Mesothelial cell of epicardium (in vitro differentiated cells): ENCODE measurements at places on chromosomes 6 and 20. TPM values are rescaled to one million over a fixed set of nuclear protein-coding genes. Genes with fewer than 3 reads are reported as not detected.
A peak's percentile ranks its signal among the peaks of the same experiment; 100 is the strongest.

DNA sequence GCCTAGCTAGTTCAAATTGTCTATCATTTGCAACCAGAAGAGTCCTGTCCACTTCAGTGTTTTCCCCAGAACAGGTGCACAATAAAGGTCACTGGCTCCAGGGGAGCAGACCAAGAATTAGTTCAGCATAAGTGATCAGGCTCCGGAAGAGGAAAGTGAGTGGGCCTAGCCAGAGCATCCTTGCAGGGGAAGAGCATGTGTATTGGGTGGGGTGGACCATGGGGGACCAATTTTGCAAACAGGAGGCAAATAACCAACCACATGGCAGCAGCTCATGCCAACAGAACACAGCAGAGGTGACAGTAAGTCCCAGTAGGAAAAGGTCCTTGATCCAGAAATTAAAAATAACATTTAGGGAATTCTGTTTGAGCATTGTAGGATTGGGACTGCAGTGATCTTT is 43.2 kb upstream of the CNR1 start:
- no peak for DNase-seq
- no peak overlapping the region for H3K27ac ChIP-seq
- H3K27me3 ChIP-seq = peaks cover 5% of the 10 kb centered on the region
- no peaks in the 10 kb centered on the region for H3K36me3 ChIP-seq
- no peak overlapping the region for H3K4me3 ChIP-seq

- no peak overlapping the region for H3K27ac ChIP-seq
- no peak for DNase-seq
- H3K4me1 ChIP-seq = no peaks in the 10 kb centered on the region
- H3K4me3 ChIP-seq = no peak overlapping the region
- H3K36me3 ChIP-seq = no peaks in the 10 kb centered on the region
These were observed 202.8 kb upstream of the CST7 start for GRCh38 chr20:24746351-24746685.

- peaks cover 72% of the 10 kb centered on the region for H3K27me3 ChIP-seq
- no peaks in the 10 kb centered on the region for H3K36me3 ChIP-seq
- no peak overlapping the region for H3K27ac ChIP-seq
- H3K4me1 ChIP-seq = peaks cover 10% of the 10 kb centered on the region
- DNase-seq = no peak
These were observed 3.5 kb upstream of the RIPPLY2 start for GRCh38 chr6:83849610-83850009.

- peak overlapping the region; percentile 28 for H3K27ac ChIP-seq
- peaks cover 10% of the 10 kb centered on the region for H3K36me3 ChIP-seq
- H3K27me3 ChIP-seq = no peaks in the 10 kb centered on the region
- no peak for DNase-seq
These were observed 144.4 kb upstream of the MAN1A1 start for GRCh38 chr6:119493980-119494379.

GPR6 gene
- total RNA-seq = not detected in 3 replicates

MDFI gene
- total RNA-seq = 146 to 149 TPM (median 148 TPM) in 3 replicates
